ENCODE measurements at places on chromosomes 13 and 19. TPM values are rescaled to one million over a fixed set of nuclear protein-coding genes. Genes with fewer than 3 reads are reported as not detected.

- no peak overlapping the region for H3K4me3 ChIP-seq
- DNase-seq = no peak
- no peaks in the 10 kb centered on the region for H3K36me3 ChIP-seq
- no peak overlapping the region for H3K27ac ChIP-seq
- no peaks in the 10 kb centered on the region for H3K4me1 ChIP-seq
- no peaks in the 10 kb centered on the region for H3K27me3 ChIP-seq
Measured at GRCh38 chr19:3316659-3317207, 49.6 kb upstream of the NFIC start.

The KCNN4 gene
- 0.72 TPM for total RNA-seq

- no peaks in the 10 kb centered on the region for H3K27me3 ChIP-seq
- no peak for DNase-seq
- H3K4me1 ChIP-seq = peaks cover 12% of the 10 kb centered on the region
- H3K36me3 ChIP-seq = no peaks in the 10 kb centered on the region
- no peak overlapping the region for H3K4me3 ChIP-seq
Measured at GRCh38 chr13:22108283-22108942, 437.5 kb downstream of the FGF9 start.

DNA sequence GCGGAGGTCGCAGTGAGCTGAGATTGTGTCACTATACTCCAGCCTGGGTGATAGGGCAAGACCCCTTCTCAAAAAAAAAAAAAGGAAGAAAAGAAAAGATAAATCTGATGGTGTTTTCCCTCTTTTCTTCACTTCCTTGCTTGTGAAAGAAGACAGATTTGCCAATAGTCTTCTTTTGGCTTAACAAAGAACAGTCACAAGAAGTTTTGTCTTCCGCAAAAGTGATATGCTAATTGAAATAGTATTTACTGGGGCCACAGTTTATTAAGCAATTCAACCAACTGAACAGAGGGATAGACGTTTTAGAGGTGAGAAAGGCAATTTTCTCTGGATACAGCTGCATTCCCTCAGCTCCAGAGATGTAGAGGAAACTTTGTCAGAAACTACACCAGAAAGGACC is 22.9 kb upstream of the PLAUR start:
- no peaks in the 10 kb centered on the region for H3K36me3 ChIP-seq
- H3K27ac ChIP-seq = no peak overlapping the region
- no peaks in the 10 kb centered on the region for H3K27me3 ChIP-seq
- no peaks in the 10 kb centered on the region for H3K4me1 ChIP-seq
- no peak overlapping the region for H3K4me3 ChIP-seq
- no peak for DNase-seq

Measured in natural killer cell (primary cell).